ENCODE measurements at places on chromosomes 2 and 18.

- no peak for DNase-seq
These were observed 162.1 kb downstream of the UBE2E3 start for GRCh38 chr2:181142514-181142913.

GRCh38 chr2:223587301-223587700, 14.9 kb downstream of the SCG2 start:
- no peak for DNase-seq

- no peak for DNase-seq
These were observed 274.4 kb downstream of the ERBB4 start for GRCh38 chr2:212264187-212264586.

- no peak for DNase-seq
These were observed 41.3 kb downstream of the ATF2 start for GRCh38 chr2:175126661-175127060.

DNA sequence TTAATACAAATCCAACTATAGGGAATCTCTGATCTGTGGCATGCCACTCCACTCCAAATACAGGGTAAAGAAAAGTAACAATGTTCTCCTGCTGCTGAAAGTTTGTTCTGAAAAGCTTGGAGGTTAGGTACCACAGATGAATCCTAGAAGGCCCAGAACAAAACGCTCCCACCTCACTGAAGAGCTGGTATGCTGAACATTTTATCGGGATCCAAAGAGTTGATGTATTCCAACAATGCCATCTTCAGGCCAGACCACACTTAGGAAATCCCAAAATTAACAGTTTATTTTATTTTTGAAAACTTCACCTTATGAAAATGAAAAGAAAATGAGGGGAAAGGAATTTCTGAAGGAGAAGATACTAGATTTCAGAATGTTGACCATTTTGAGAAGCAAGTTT, 145.1 kb upstream of the CDH19 start:
- DNase-seq, result no peak

GRCh38 chr2:205571360-205571959, 110.8 kb upstream of the NRP2 start:
- DNase-seq, result no peak

DNA sequence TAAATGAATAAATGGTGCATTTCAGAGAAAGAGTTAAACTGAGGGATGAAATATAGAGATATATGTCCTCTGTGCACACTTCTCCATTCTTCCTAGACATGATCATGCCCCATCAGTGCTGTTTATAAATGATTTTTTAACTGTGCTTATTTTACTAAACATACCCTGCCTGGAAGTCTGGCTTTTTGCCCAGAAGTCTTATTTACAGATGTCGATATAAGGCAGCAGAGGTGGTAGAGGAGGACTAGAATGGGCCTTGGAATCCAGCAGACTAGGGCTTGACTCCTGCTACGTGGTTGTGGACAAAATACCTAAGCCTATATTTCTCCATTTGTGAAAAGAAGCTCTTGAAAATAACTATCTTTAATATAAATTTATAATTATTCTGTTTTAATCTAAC, 355.5 kb downstream of the RAD51AP2 start:
- DNase-seq, result no peak

DNA sequence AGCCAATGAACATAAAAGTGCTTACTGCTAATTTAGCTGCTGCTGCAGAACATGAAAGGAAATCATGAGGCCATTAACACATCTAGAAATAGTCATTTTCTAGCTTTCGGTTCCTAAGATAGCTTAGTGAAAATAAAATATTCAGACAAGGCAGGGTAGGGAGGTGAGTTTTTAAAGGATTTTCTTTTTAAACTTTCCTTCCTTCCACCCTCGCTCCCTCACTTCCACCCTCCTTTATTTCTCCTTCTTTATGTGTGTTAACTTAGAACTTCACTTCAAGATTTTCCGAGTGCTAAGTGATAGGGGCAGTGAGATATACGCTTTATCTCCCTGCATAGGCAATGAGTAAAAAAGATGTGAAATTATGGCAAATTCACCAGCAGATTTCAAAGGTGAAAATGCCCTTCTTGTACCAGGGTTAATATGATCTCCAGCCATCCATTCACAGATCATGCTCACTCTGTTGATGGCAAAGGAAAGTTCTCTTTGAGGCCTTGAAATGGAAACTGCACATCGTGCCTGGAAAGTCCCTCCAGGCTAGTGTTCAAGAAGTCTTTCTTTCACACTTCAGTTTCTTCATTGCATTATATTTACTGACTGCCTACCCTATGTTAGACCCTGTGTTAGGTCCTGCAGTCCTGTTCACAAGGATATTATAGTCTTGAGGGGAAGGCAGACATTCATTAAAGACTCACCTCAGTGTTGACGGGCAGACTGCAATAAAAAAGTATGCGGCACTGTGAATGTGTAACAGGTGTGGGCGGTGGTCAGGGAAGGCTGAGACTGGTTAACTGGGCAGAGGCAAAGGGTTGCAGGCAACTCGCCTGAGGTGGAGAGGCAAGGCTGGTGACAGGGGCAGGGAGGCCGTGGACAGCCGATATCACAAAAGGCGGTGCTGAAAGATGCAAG, 200.8 kb downstream of the PLCL1 start:
- no peak for DNase-seq

DNA sequence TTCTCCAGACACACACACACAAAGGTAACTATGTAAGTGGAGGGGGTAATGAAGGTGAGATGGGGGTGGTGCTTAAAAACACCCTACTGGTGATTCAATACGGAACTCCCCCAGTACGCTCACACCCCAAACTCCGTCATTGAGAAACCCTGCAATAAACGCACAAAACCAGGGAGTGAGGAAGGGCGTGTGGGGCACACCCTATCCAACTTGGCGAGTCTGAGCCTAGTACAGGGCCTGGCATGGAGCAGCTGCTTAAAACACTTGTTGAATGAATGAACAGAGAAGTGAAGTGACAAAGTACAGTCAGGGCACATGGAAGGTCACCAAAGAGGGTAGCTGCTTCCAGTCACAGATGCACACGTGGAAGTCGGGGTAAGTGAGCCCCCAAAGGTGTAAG, 146.8 kb upstream of the SMAD2 start:
- no peak for DNase-seq

DNA sequence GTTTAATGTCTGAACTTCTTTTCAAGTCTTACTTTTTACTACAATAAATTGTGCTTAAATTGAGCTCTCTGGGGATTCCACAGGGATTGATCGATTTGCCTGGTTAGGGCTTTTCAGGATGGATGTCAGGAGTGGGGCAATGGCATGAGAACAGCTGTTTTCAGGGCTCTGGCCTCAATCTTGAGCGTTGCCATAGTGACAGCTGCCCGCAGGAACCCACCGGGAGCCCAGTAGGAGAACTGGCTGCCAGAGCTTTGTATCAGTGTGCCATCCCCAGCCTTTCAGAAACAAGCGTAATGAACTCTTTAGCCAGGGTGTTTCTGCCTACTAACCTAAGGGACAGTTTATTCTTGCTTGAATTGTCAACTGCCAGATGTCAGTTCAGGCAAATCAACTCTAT, 93.5 kb downstream of the GALNT3 start:
- no peak for DNase-seq

DNA sequence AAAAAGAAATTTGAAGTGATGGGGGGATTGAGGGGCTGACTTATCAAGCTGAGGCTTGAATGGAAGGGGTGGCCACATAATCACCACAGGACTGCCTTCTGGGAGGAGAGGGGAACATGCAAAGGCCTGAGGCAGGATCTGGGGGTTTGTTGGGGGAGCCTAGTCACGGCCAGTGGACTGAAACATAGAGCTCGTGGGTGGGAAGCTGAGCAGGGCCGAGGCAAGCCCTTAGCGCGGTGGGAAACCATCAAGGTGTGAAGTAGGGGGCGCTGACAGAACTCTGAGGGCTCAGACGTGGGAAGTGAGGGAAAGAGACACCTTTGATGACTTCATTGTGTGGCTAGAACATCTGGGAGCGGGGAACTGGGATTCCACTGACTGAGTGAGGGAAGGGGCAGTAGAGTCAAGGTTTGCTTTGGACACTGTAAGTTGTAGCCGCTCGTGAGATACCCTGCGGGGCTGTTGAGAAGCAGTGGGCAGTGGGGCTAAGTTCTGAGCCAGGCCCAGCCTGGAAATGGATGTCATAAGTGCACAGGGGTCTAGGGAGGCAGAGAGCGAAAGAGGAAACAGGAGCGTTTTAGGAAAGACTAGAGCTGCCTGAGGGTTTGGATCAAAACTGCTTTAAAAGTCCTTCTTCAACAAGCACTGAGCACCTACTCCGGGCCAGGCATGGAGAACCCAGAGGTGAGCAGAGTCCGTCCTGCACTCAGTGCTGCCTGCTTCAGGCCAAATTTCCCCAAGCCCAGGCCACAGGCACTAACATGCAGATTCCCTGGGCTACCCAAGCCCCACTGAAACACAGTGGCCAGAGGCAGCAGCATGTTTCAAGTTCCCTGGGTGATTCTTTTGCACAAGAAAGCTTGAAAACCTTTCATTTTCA, 686 bp upstream of the SNORC start:
- no peak for DNase-seq

- no peak for DNase-seq
These were observed 182.1 kb downstream of the AGAP1 start for GRCh38 chr2:235675678-235676535.

DNA sequence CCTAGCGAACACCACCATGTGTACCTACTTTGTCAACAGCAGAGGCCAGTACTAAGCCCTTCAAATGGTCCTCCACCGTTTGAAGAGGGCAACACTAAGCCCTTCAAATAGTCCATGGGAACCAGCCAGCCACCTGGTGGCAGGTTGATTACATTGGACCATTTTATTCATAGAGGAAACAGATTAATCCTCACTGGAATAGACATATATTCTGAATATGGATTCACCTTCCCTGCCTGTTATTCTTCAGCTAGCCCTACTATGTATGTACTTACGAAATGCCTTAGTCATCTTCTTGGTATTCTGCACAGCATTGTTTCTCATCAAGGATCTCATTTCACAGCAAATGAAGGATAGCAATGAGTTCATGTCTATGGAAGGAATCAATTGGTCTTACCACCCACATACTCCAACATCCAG, 10.0 kb upstream of the ZNF396 start:
- no peak for DNase-seq

DNA sequence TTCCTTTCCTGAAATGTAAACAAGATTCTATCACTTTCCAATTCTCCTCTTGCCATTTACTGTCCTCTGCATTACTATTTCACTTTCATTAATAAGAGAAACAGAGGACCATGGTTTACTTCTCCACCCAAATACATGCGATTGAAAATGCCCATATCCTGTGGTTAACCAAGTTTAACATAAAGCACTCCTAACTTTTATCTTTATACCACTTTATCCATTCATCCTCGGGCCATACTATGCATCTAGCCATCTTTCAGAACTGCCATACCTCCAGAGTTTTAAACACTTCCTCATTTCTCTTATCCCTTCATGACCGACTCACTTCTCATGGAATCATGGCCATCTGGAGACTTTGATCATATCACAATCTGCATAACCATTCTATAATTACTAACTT, 1182.3 kb downstream of the CNTNAP5 start:
- no peak for DNase-seq

- DNase-seq, result no peak
These were observed 367.5 kb upstream of the RAB12 start for GRCh38 chr18:8241731-8242130.

GRCh38 chr2:73269686-73270465, 14.4 kb downstream of the FBXO41 start:
- no peak for DNase-seq

DNA sequence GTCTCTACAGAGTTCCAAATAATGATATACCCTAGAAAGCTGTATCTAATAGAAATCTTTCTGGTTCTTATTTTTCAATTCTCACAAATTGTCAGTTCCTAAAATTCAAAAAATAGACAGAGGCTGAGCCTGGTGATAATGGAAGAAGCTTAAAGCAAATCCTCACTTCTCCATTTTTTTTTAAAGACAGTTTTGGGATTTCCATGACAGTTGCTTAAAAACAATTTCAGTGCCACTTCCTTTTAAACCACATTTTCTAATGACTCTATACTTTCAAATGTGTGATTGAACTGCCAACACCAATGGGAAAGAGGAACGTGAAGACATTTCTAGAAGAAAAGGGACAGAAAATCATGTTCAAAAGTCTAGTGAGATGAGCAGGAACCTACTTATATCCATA, 4.0 kb downstream of the GKN2 start:
- DNase-seq, result no peak

GRCh38 chr2:203444738-203445137, 90.4 kb downstream of the RAPH1 start:
- DNase-seq, result no peak

DNA sequence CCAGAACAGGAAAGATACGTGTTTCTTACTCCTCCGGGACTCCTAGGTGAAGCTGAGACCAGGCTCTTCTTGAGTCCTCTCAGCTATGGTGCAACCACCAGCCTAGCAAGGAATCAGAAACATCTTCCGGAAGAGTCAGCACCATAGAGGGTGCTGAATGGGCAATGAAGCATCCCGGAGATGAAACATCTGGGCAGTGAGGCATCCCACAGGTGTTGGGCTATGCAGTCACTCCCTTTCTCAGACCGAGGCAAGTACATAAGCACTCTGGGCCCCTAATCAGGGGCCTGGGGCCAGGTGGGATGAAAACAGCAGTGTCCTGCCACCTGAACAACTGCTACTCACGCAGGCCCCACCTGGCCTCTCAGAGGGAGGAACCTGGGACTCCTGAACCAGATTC, 1.4 kb upstream of the CAPN10 start:
- DNase-seq, result no peak

GRCh38 chr2:44009136-44009735, 13.4 kb upstream of the LRPPRC start:
- no peak for DNase-seq

DNA sequence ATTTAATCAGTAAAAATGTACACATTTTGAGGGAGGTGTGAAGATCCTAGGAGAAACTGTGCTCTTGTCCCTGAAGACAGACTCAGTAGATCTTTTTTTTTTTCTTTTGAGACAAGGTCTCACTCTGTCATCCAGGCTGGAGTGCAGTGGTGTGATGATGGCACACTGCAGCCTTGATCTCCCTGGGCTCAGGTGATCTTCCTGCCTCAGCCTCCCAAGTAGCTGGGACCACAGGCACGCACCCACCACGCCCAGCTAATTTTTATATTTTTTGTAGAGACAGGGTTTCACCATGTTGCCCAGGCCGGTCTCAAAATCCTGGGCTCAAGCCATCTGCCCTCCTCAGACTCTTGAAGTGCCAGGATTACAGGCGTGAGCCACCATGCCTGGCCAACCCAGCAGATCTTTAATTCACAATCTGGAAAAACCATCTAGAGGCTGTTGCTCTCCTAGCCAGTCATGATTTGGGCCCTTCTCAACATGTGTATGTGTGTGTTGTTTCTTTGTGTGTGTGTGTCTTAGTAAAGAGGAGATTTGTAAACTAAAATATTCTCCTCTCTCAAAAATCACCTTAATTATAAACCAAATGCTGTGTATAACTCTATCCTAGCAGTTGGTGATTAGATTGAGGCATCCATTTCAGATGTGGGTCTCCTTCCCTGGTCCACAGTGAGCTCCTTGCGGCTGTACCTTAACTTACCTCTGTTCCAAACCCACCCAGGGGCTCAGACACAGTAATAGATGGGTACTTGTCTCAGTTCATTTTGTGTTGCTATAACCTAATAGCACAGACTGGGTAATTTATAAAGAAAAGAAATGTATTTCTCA, 3.9 kb upstream of the MYCN start:
- DNase-seq, result no peak

DNA sequence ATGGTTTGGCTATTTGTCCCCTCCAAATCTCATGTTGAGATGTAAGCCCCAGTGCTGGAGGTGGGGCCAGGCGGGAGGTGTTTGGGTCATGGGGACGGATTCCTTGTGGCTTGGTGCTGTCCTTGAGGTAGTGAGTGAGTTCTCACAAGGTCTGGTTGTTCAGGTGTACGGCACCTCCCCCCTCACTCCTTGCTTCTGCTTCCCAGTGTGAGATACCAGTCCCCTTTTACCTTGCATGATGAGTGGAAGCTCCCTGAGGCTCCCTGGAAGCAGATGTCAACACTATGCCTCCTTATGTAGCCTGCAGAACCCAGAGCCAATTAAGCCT, 232.6 kb downstream of the LDLRAD4 start:
- no peak for DNase-seq

Data from AG09319 (cell line).